NCI-H446 treated with DMSO at 0.1 percent for 48 hours (cell line): ENCODE measurements at places on chromosomes 12 and 14.

GRCh38 chr14:92356677-92357076 lies 33.7 kb downstream of the SLC24A4 start:
- no peak for DNase-seq

- DNase-seq = no peak
Observed at GRCh38 chr14:68380329-68380741, 412.5 kb downstream of the ZFP36L1 start.

GRCh38 chr14:54564071-54564867 lies 2.7 kb upstream of the SAMD4A start:
- no peak for DNase-seq

DNA sequence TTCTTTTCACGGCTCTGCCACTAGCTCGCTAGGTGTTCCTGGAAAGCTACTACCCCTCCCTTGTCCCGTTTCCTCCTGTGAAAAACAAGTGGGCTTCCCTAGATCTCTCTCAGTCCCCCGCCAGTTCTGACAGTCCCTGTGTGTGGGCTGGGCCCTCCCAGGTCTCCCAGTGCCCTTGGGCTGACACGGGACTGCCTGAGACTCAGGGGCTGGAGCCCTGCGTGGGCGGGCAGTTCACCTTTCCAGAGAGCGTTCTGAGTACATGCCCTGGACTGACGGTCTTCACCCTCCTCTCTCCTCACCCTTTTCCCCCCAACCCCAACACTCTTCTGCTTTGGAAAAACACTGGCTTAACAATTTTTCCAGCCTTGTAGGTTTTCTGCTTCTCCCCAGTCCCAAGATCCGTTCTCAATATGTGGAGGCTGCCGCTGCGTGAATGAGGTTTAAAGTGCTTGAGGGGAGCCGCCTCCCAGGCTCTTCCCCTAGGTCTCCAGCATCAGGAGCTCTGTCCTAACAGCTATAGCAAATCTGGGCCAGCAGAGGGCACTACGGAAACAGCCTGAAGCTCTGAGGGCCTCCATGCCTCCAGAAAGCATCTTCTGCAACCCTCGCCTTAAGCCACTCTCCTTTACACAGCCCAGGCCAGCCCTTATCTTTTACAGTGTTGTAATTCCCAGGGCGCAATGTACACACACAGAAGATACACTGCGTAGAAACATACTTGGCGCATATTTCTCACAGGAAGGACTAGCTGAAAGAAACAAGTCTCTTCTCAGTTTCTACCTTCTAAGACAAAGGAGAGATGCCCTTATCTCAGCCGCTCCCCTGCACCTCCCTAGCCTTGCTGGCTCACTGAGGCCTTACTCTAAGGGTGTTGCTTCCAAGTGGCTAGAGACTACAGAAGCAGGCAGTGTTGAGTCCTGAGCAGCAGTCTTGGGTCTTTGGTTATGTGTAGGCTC lies 10.4 kb upstream of the DCD start:
- DNase-seq = no peak

GRCh38 chr12:6533653-6533922 lies 729 bp upstream of the GAPDH start:
- no peak for DNase-seq
